ENCODE measurements at places on chromosomes 1 and 21. TPM values are rescaled to one million over a fixed set of nuclear protein-coding genes. Genes with fewer than 3 reads are reported as not detected.

Gene NPHS2
- not detected for total RNA-seq

Gene PSMD4
- 124 TPM for total RNA-seq

Gene BCL10
- 26.7 TPM for total RNA-seq

Gene CASQ1
- total RNA-seq: not detected

Gene LCE2C
- not detected for total RNA-seq

Gene FCGR1A
- not detected for total RNA-seq

Gene C1orf94
- total RNA-seq: not detected

Gene MTARC2
- 10.0 TPM for total RNA-seq

Gene ZFYVE9
- 14.2 TPM for total RNA-seq

Gene CA6
- not detected for total RNA-seq

Gene DVL1
- total RNA-seq: 50.7 TPM
